ENCODE measurements at places on chromosomes 4 and X. TPM values are rescaled to one million over a fixed set of nuclear protein-coding genes. Genes with fewer than 3 reads are reported as not detected.

The RHOXF2B gene
- not detected for total RNA-seq

The SPIN2B gene
- total RNA-seq: 6.6 TPM

The TAPT1 gene
- total RNA-seq: 28.5 TPM

GRCh38 chr4:81737865-81738559 is 266.3 kb upstream of the RASGEF1B start:
- DNase-seq: no peak

GRCh38 chr4:100982345-100982744 is 365.0 kb downstream of the PPP3CA start:
- no peak for DNase-seq

DNA sequence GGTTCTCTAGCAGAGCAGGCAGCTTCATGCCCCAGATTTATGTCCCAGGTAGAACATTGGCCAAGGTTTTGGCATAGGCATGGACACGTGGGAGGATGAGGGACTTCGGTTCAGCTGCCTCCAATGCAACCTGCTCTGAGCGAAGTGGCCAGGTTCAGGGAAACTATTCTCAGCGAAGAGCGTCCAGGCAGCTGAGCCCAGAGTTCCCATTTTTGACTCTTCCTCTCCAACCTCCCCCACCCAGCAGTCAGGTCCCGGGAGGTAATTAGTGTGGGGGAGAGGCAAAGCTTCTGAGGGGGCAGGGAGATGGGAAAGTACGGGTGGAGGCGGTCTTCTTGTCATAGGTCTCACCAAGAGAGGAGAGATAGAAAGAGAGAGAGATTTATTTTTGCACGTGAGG is 1.0 kb downstream of the GABRA4 start:
- DNase-seq: no peak

GRCh38 chr4:37802068-37802666 is 24.3 kb upstream of the PGM2 start:
- DNase-seq: no peak

DNA sequence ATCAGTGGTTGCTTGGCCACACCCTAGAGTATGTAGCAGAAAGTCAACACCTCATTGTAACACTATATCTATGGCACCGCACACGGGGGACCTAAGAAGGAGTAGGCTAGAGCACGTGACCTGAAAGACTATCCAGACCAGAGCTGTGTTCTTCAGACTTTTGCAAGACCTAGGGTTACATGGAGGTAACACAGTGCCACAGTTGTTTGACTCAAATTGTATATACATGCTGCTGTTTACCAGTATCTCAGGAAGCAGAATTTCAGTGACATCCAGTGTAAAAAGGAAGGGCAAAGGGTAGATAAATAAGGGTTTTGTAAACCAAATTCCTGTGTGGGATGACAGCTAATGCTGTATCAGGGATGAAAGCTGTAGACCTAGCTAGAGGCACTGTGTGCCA is 30.2 kb downstream of the PNMA6A start:
- no peak for DNase-seq

Measured in activated naive CD8-positive, alpha-beta T cell treated with anti-CD3 and anti-CD28 coated beads for 36 hours (primary cell).